ENCODE measurements at places on chromosomes 11 and 22.

DNA sequence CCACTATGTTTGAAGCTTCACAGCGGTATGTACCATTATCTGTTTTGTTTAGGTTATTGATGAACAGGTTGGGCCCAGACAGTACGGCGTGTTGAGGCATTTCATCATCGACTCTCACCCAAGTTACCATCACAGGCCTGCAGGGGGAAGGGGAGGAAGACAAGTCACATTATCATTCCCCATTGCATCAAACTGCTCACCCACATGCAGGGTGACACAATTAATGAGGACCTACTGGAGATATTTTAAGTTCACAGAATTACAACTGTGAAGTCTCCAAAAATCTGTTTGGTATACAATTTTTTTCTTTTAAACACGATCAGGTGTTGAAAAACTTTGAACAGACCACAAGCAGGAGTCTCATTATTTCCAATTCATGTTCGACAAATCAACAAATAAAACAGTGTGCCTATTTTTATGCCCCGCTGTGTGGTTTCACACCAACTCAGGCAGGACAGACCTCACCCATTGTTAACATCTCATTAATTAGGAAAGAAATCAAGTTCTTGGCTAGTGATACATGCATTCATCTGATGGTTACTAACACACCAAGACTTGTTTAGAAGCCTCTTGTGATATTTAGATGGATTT, 289.5 kb downstream of the CADM1 start:
- no peak for DNase-seq

DNA sequence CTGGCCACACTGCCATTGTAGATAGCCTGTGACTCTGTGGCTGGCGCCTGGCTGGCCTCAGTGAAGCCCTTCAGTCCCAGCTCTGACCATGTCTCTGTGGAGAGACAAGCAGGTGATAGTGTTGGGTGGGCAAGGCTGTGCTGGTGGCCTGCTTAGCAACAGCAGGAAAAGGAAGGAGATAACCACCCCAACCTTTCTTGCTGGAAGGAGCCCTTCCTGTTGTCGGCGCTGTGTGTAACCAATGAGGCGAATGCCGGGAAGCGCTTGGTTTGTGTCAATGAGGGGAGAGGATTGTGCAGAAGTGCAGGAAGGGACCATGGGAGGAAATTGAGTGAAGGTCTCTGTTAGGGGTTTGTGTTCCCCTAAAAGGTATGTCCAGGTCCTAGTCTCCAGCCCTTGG, 27.3 kb downstream of the PARVB start:
- DNase-seq = no peak

DNA sequence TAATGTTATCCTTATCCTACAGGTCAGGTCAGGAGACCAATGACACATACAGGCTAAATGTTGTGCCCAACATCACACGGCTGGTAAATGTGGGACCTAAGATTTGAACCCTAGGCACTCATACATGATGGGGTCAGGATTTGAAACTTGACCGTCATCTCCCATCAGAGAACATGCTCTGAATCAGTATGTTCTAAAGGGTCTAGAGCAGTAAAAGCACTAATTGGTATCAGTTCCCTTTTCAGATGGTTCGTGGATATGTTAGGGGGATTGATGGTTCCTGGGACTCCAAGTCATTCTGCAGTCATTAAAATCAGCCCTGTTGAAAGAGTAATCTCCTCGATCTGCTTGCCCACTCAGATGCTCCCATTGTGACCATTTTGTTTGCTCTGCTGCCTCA, 65.5 kb downstream of the BMAL1 start:
- no peak for DNase-seq

GRCh38 chr11:65864706-65865471, 4.7 kb downstream of the MUS81 start:
- no peak for DNase-seq

DNA sequence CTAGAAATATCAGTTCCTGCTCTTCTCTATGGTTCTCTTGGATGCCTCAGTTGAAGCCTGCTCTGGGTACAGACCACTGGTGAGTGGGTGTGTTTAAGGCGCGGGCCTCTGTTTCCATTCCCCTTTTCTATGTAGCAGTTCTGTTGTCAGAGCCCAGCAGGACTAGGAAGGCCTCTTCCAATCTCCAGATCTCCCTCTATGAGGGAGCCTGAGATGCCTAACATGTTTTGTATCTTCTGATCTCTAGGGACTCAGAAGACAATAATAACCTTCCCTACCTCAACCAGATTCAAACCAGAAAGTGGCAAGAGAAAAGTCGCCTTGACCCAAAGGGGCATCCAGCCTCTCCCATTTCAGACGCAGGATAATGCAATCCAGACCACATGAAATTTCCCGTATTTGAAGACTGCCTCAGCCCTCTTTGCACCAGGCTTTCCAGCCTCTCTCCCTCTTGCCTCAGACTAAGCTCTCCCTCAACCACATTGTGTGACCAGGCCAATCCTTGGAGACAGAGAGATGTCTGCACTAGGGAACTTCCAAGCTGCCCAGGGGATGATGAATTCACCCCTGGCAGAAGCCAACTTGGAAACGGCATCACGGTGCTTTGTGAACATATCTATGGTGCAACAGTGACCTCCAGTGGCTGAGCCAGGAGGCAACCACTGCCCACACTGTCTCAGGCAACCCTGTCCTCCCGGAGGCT, 150.1 kb upstream of the UBASH3B start:
- DNase-seq = peak; percentile 53

DNA sequence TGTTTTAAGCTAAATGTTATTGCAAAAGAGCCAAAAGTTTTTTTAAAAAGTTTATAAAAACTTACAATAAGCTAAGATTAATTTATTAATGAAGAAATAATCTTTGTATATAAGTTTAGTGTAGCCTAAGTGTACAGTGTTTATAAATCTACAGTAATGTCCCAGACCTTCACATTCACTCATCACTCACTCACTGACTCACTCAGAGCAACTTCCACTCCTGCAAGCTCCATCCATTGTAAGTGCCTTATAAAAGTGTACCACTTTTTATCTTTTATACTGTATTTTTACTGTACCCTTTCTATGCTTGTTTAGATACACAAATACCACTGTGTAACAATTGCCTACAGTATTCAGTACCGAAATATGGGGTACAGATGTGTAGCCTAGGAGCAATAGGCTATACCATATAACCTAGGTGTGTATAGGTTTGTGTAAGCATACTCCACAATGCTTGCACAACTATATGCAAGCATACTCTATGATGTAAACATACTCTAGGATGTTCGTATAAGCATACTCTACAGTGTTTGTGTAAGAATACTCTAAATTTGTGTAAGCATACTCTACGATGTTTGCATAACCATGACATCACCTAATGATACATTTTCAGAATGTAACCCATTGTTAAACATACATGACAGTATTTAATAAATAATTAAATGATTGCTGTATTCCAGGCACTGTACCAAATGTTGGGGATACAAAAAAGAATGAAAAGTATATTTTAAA, 953.0 kb downstream of the KCNA4 start:
- DNase-seq = no peak

- no peak for DNase-seq
These were observed 21.8 kb downstream of the RTN4RL2 start for GRCh38 chr11:57481915-57482781.

DNA sequence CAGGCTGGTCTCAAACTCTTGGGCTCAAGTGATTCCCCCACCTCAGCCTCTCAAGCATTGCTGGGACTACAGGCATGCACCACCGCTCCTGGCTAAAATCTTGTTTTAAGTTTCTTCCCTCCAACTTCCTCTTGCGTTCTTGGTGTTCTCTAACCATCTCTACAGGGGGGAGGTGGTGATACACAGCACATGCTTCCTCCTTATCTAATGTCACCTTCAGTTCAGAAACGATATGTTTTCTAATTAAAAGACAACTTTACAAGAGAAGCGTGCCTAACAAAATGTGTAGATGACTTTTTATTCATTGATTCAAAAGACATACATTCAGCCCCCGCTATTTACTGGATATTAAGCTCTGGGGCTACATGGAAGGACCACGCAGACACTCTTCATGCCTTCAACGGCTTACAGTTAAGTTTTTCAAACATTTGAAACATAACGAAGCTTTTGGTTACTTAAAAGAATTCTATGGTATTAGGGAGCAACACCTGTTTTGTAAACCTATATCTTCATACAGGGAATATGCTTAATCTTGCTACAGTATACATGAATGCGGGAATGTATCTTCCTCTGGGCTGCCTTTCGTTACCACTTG, 933 bp upstream of the DLAT start:
- DNase-seq = no peak

DNA sequence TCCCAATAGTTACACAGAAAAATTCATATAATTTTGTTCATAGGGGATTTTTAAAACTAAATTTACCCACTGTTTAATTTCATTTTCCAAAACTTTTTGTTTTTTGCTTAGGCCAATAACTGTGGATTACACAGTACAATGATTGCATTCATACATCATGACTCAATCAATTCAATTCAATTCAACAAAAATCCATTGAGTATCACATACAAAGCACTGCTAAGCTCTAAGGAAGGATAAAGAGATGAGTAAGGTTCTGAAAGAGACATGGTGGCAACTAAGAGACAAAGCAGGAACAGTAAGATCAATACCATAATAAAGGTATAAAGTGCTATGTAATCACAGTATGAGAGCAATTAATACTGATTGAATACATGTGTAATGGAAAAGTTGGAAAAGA, 9.4 kb upstream of the LAYN start:
- no peak for DNase-seq

All from hypothalamus (tissue), 51 donors.